ENCODE measurements at places on chromosomes 13 and 19. TPM values are rescaled to one million over a fixed set of nuclear protein-coding genes. Genes with fewer than 3 reads are reported as not detected.

CARD8 gene
- 6.3 TPM for total RNA-seq

PNMA8B gene
- total RNA-seq, result 0.92 TPM

TEX101 gene
- not detected for total RNA-seq

SRRM5 gene
- total RNA-seq, result 0.12 TPM

FAM83E gene
- 0.14 TPM for total RNA-seq

RYR1 gene
- total RNA-seq, result 0.12 TPM

PSG7 gene
- not detected for total RNA-seq

ZNF529 gene
- total RNA-seq, result 4.4 TPM

ERF gene
- total RNA-seq, result 36.3 TPM

MPV17L2 gene
- total RNA-seq, result 70.9 TPM

KLHL1 gene
- not detected for total RNA-seq

VSTM2B gene
- total RNA-seq, result not detected

PSPN gene
- 5.2 TPM for total RNA-seq

SLC8A2 gene
- not detected for total RNA-seq

PRSS57 gene
- total RNA-seq, result not detected

IZUMO2 gene
- total RNA-seq, result not detected

PODNL1 gene
- total RNA-seq, result 0.46 TPM

F7 gene
- total RNA-seq, result not detected

LHB gene
- 3.6 TPM for total RNA-seq

MADCAM1 gene
- total RNA-seq, result 0.17 TPM

RASGRP4 gene
- total RNA-seq, result not detected

CALM3 gene
- total RNA-seq, result 181 TPM

ZNF723 gene
- total RNA-seq, result not detected

IRGC gene
- not detected for total RNA-seq

DCT gene
- total RNA-seq, result not detected

UHRF1 gene
- 81.5 TPM for total RNA-seq

LAIR1 gene
- total RNA-seq, result not detected

KLK13 gene
- not detected for total RNA-seq

C19orf33 gene
- total RNA-seq, result 305 TPM

GGN gene
- 1.8 TPM for total RNA-seq

SLC10A2 gene
- not detected for total RNA-seq

LYPD3 gene
- total RNA-seq, result 0.98 TPM

CGB8 gene
- total RNA-seq, result 1.2 TPM

GJB2 gene
- 5.1 TPM for total RNA-seq

LIM2 gene
- total RNA-seq, result not detected

GJB6 gene
- 0.29 TPM for total RNA-seq
